ENCODE measurements at places on chromosomes 4 and X.
A peak's percentile ranks its signal among the peaks of the same experiment; 100 is the strongest.

DNA sequence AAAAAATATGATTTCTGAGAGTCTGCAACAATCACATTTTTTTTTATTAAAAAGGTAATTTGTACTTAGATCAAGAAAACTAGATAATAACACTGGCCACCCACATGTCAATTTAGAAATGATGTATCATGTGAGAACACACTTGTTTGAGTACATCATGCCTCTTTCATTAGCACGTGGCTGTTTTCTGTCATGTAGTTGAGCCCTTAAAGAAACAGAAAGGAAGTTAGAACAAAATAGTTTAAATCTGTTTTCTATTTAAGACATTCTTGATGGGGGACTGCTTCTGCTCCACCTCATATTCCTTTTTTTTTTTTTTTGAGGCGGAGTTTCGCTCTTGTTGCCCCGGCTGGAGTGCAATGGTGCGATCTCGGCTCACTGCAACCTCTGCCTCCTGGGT, 207.5 kb downstream of the NSUN7 start:
- DNase-seq: no peak

GRCh38 chr4:158850800-158851644, 82.2 kb downstream of the FNIP2 start:
- peak; percentile 47 for DNase-seq

DNA sequence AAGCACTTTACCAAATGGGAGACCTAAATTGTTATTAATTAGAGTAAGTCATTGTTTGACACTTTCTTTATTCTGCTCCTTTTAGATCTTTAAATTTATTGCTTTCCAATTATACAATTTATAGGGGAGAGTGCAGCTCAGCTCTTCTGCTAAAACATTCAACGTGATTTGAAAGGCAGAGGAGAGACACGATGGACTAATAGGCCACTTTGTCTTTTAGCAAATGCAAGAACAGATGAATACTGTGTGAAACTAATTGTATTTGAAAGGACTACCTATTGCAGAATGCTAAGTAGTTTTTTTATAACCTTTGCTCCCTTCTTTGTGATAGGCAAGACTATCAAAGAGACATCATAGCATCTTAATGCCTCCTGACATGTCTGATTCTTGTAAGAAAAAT, 320.4 kb upstream of the KLF3 start:
- no peak for DNase-seq

DNA sequence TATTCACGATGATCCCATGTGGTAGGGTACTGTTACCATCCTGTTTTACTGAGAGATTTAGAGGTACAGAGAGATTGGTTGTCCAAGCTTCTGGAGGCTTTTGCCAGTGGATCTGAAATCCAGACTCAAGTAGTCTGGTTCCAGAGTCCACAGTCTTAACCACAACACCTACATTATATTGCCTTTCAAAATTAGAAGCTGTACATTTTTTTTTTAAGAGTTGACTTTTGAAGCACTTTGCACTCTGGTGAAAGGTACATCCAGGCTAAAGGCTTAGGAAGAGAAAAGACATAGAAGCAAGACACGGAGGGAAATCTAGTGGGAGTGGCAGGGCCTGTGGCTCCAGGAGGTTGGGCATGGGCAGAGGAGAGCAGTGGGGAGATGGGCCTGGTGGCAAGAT, 122.1 kb downstream of the AFF1 start:
- no peak for DNase-seq

GRCh38 chr4:87461281-87461700, 38.9 kb downstream of the NUDT9 start:
- DNase-seq: no peak

GRCh38 chr4:130026185-130026584, 930.2 kb downstream of the C4orf33 start:
- no peak for DNase-seq

DNA sequence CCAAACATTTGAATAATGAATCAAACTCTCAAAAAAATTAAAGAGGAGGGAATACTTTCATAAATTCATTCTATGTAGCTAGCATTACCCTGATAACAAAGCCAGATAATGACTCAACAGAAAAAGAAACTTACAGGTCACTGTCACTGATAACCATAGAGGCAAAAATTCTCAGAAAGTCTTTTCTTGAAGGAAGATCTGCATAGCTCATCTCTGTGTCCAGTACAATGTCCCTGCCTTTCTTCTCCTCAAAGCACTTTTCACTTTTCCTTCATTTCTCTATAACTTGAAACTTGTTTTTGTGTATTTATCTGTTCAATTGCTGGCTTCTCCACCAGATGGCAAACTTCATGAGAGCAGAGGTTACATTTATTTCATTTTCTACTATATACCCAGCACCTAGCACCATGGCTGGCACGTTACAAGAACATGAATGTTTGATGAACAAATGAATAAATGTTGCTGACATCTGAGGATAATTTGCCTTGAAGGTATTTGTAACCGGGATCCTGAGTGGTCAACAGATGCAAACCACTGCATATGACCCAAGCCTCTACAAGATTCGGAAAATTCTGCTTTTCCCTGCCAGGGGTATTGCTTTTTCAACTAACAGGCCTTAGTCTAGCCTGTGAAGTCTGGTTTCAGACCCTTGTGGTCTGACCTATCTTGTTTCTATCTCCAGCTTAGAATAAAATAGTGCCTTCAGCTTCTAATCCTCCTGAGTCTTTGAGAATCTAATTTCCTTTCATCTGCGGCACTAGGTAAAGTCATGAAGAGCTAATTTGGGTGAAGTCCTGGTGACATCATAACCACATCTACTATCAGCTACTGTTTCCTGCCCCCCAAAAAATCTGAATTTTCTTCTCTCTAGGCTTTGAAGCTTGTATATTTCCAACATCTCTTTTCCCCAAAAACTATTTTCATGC, 52.5 kb upstream of the ANTXR2 start:
- peak; percentile 50 for DNase-seq

DNA sequence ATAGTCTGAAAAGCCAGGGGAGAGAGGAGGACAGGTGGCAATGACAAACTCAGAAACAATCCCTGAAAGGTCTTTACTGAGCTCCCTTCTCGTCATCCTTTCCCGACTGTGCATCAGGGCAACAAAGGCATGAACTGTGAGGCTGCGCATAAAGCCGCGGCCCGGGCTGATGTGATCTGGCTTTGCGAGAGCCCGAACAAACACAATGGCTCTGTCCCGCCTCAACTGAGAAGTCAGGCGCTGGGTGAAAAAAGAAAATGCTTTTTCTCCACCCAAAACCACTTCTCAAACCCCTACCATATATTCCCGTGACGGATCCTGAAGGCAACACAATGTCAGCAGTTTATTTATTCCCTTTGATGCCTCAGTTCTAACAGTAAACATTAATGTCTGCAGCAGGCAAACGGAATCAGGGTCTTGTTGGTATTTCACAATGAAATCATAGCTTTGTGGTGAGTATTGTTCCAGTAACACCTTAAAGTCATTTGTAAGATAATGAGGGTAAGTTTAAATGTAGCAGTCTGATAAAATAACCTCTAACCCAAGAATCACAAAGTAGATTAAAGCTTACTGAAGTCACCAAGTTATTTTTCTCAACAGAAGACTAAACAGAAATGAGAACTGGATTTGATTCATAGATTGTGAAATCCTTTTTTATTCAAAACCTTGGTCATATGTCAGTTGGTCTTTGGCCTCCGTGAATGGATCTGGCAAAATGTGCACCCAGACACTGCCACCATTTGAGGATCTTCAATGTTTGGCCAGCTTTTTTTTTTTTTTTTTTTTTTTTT, 67.4 kb downstream of the APBB2 start:
- DNase-seq: no peak

GRCh38 chr4:168039593-168039992, 52.7 kb upstream of the ANXA10 start:
- no peak for DNase-seq

DNA sequence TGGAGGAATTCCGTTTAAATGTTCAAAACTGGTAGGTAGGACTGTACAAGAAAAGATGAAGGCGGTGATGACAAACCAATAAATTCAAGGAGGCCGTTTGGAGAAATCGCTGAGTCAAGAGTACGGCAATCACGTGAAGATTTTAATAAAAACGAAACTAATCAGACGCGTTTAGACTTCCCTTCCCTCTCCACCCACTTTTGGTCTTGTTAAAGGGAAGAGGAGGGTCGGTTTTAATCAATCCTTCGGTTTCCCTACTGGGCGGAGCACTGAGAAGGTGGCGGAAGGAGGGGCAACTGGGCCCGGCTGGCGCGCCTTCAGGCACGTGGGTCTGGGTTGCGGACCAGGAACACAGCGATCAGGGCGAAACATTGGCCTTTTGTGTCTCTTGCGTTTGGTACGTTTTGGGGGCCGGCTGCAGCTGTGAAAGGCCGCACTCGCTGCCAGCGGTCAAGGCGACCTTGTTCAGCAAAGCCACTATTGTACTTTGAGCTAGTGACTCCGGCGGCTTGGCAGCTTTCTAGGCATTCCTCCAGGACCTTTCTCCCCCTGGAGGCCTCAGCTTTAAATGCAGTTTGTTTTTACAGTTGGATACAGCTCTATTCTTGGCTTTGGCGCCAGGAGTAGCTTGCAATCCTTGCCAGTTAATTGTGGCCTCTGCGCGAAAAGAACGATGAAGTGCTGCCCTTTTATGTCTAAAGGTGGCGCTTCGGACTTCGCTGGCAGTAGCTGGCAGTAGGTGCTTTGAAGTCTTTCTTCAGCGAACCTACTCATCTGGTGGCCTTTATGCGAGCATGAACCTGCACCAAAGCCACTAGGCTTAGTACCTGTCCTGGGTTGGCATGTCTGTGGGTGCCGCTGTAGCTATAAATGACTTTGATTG, 16.8 kb upstream of the LAMP2 start:
- peak; percentile 63 for DNase-seq

DNA sequence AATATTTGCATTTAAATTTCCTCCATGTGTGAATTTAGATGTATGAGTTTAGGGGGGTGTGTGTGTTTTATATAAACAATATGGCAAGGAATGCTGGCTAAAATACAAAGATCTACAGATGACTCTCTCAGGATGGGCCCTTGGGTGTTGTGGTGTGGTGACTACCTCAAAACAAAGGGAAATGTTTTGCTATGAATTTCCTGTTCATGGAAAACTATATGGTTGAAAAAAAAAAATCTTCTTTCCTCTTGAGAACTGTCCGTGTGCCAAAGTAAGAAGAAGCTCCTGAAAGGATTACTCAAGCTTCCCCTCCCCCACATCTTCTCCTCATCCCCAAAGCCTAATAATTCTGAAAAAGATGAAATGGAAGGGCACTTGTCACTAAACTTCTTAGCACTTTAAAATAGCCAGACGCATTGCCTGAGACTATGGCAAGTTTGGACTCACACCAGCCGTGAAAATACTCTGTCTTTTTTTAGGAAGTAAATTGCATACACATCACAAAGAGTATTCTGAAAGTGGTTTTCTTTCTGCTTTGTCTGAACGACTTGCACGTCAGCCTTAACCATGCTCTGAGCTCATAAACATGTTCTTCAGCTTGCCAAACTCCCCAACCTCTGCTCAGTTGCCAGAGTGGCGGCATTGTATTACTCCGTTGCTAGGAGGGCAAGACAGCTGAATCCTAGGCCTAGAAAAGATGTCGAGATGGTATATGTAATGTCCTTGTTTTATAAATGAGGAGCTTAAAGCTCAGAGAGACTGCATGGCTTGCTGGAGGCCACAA, 250.4 kb upstream of the JADE1 start:
- DNase-seq: no peak

GRCh38 chrX:50889582-50889981, 21.0 kb upstream of the BMP15 start:
- DNase-seq: no peak

- DNase-seq: no peak
Measured at GRCh38 chr4:47145630-47146029, 114.3 kb downstream of the GABRB1 start.

GRCh38 chr4:22969287-22969896, 276.7 kb downstream of the GBA3 start:
- no peak for DNase-seq

DNA sequence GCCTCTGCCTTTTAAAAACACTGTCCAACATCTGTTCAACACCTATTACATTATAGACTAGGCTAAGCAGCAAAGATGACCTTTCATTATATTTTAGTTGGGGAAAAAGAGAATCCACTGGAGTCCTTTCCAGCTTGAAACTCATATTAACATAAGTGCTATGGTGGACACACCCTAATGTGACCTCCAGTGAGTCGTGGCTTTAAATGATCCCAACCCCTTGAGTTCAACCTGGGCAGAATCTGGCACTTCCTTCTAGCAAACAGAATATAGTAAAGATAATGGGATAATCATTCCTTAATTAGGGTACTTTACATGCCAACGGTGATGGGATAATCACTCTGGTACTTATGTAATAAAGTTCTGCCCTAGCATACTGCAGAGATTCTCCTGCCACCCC, 162.6 kb downstream of the MAB21L2 start:
- DNase-seq: no peak

DNA sequence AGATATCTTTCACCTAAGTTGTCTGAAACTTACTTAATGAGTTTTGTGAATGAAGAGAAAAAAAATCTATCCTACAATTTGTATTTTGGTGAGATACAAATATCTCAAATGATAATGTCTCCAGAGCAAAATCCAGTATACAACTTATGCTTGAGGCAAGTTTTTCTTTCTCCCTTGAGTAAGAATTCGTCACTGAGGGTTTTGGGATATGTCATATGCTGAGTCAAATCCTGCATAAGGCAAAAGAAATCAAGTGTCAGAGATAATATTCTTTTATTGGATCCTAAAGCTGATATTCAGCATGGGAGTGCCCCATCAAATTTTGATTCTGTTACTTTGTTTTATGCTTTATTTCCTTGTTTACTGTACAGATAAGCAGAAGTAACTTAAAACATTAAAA, 1308.6 kb downstream of the ARAP2 start:
- DNase-seq: no peak

- DNase-seq: no peak
Measured at GRCh38 chr4:23890369-23891063, 669 bp upstream of the PPARGC1A start.

- no peak for DNase-seq
Measured at GRCh38 chr4:106195435-106195950, 120.5 kb downstream of the TBCK start.

- no peak for DNase-seq
Measured at GRCh38 chr4:40524366-40525041, 105.2 kb downstream of the RBM47 start.

DNA sequence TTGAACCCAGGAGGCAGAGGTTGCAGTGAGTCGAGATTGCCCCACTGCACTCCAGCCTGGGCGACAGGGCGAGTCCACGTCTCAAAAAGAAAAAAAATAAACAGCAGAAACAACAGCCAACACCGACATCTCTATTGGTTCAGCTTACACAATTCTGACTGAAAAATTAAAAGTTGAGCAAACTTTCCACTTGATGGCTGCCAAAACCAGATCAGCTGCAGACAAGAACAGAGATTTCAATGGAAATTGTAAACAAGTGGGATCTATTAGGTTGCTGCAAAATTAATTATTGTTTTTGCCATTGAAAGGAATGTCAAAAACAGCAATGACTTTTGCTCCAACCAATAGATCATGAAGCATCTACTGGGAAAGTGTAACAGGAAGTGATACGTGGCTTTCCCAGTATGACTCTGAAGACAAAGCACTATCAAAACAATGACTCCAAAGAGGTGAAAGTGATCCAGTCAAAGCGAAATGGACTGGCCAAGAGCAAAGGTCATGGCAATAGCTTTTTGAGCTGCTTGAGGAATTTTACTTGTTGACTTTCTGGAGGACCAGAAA, 26.3 kb downstream of the UPF3B start:
- DNase-seq: no peak

GRCh38 chrX:124358800-124359383, 12.5 kb downstream of the SH2D1A start:
- DNase-seq: no peak
